ENCODE measurements at places on chromosomes 2 and 18.

DNA sequence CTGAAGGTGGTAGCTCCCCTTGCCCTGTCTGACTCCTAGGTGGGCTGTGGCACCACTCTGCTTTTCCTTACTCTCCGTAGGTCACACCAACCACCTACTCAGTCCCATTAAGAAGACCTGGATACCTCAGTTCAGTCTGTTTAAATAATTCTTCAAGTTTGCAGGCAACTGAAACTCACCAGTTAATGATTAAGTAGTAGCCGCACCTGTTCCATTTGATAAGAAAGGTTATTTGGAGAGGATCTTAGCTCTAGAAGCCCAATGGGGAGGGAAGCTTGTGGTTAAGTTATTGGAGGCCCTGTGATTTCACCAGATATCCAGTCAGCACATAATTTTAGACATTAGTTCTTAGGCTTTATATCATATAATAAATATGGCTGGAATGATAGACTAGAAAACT, 1193.0 kb downstream of the DPP10 start:
- DNase-seq, result no peak

GRCh38 chr2:219175928-219176817, 552 bp downstream of the CNPPD1 start:
- DNase-seq, result peak; percentile 71

- no peak for DNase-seq
Observed at GRCh38 chr2:23843051-23843976, 83.6 kb downstream of the ATAD2B start.

DNA sequence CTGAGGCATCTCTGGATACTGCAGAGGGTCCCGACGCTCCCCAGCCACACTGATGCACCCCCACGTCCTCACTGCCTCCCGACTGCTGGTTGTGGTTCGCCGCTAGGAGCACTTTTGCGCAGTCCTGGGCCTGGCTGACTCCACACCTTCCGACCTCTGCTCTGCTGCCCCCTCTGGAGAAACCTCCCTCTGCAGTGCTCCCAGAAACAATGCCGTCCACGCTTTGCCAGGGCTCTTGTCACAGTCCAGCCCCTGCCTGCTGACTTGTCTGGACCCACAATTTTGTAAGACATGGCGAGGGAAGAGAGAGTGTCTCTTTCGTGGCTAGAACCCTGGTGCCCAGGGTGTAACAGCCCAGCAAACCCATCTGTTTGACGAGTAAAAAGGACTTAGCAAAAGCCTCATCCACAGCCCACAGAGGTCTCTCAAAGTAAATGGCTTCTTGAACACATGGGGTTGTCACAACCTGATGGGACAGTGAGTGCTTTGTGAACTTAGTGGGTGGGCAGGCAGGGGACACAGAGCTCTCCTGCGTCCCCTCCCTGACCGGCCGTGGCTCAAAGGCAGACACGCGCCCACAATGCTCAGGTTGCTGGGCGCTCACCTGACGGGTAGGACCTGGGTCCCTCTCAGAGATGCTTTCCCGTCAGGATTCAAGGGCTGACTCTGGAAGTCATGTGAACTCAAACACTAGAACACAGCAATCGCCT, 4.0 kb downstream of the COPS9 start:
- no peak for DNase-seq

- DNase-seq, result no peak
Observed at GRCh38 chr2:64325477-64325851, 128.5 kb upstream of the LGALSL start.

DNA sequence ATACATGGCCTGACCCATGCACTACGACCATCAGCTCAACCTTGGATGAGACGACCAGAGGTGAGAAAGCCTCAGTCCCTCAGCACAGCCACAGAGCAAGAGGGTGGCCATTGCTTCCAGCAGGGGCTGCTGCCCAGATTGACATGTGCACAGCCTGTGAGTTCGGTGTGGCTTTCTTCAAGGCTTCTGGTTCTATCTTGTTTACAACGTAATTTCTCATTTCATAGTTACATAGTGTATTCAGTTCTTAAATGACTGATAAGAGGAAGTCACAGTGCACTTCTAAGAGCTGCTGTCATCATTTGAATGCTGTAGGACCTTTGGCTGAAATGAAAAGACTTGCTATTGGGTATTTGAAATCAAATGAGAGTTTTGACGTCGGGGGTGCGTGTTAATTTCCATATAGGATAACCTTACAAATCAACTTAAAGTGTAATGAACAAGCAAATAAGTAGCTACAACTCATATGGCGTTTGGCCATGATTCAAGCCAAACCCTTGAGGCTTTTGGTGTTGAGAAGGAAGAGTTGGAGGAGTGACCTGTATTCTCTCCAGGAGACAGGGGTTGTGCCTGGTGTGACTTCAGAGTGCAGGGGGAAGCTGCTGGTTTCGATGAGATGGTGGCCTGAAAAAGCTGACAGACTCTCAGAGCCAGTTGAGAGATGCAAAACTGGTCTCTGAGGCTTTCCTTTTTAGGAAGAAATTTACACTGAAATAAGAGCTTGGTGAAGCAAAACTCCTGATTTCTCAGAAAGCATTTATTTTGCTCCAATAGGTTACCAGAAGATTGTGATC, 51.0 kb downstream of the TSHZ1 start:
- DNase-seq, result no peak

DNA sequence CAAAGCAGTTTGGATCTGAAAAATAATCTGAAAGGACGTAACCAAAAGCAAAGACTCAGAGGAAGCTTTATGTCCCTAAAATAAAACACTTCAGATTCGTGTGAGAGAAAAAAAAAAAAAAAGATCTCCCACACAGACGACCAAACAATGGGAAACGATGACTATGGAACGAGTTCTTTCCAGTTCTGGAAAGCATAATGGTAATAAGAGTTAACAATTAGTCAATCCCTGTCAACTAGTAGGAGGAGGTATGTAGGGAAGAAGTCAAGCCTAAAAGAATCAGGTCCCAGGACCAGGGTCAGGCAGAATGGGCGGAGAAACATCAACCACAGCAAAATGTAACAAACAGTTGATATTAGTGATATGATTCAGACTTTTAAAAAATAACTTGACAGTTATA, 170.3 kb upstream of the SETBP1 start:
- no peak for DNase-seq

- DNase-seq, result peak; percentile 47
Observed at GRCh38 chr18:26383454-26384270, 157.4 kb downstream of the TAF4B start.
